Left ventricle myocardium superior (tissue), 1 donor: ENCODE measurements at places on chromosomes 16 and 17. TPM values are rescaled to one million over a fixed set of nuclear protein-coding genes. Genes with fewer than 3 reads are reported as not detected.

DNA sequence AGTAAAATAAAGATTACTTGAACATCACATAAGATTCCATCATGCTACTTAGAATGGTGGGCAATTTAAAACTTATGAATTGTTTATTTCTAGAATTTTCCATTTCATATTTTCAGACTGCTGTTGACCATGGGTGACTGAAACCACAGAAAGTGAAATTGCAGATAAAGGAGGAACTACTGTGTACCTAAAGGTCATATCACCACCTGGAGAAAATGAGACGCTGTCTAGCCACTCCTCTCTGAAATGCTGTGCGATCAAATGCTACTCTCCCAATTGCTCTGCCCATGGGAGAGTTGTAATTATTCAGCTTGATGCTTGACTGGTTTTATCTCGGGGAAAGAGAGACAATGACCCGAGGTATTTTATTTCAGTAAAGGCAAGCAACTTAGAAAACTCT, 128.9 kb upstream of the ERCC4 start:
- DNase-seq: no peak

GRCh38 chr16:71242036-71242435, 11.5 kb upstream of the HYDIN start:
- DNase-seq: no peak

DNA sequence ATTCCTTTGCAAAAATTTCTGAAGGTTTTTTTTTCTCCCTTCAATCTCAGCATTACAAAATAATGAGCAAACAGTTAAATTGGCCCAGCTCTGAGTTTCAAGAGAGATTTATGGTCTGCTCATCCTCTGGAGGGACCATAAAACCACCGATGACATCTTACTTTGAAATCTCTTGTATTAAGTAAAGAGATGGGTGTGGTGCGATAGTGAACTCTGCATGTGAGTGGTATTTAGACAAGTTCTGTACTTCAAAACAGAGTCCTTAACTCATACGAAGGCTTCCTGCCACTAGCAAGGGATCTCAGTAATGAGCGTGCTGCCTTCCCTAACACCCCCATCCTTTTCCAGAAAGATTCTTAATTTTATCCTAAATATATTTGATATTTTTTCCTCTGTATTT, 2.1 kb downstream of the FAM20A start:
- no peak for DNase-seq

DNA sequence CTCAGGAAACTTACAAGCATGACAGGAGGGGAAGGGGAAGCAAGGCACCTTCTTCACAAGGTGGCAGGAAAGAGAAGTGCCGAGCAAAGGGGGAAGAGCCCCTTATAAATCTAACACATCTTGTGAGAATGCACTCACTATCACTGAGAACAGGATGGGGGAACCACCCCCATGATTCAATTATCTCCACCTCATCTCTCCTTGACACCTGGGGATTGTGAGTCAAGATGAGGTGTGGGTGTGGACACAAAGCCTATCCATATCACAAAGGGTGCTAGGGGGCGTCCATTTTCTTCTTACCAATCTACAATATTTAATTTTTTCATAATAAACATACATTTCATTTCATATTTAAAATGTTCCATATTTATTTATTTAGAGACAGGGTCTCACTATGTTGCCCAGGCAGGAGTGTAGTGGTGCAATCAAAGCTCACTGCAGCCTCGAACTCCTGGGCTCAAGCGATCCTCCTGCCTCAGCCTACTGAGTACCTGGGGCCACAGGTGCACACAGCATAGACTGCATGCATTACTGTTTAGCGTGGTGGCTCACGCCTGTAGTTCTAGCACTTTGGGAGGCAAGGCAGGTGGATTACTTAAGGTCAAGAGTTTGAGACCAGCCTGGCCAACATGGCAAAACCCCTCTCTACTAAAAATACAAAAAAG, 26.5 kb upstream of the FAAP100 start:
- DNase-seq: no peak

DNA sequence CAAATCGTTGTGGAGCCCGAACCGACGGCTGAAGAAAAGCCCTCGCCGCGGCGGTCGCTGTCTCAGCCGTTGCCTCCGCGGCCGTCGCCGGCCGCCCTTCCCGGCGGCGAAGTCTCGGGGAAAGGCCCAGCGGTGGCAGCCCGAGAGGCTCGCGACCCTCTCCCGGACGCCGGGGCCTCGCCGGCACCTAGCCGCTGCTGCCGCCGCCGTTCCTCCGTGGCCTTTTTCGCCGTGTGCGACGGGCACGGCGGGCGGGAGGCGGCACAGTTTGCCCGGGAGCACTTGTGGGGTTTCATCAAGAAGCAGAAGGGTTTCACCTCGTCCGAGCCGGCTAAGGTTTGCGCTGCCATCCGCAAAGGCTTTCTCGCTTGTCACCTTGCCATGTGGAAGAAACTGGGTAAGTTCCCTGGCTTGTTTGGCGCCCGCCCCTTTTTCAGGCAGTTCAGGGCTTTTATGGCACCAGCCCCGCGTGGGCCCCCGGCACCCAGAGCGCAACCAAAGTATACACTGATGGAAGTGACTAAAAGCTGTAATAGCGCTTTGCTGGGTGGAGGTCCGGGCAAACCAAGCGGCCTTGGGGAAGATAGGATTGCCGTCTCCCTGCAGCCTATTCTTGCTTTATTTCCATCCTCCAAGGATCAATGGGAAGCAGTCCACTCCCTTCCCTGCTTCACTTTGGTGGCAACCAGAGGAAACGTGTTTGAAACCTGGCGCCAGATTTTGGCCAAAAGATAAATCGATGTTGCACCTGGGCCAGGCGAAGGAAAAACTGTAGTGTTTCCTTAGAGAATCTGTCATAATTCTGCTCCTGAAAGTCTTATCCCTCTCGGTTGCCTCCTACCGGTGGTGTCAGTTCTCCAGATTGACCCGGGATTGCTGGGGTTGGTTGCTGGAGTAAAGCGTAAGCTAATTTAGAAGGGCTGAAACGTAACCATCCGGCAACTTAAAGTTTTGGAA, 775 bp downstream of the PPM1D start:
- DNase-seq: peak; percentile 66

DNA sequence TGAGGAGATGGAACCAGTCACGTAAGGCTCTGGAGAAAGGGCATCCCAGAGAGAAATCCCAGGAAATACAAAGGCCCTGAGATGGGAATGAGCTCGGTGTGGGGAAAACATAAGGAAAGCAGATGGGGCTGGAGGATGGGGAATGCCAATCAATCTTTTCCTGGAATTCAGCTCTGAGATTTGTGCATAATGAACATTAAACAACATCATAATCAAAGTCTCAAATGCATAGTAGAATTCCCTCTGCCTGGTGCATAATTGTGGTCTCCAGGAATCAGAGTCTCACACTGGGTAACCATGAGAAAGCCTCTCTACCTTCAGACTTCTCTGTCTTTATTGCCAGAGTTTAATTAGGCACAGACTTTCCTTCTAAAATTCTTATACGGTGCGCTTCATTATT, 30.8 kb downstream of the OTOA start:
- no peak for DNase-seq

DNA sequence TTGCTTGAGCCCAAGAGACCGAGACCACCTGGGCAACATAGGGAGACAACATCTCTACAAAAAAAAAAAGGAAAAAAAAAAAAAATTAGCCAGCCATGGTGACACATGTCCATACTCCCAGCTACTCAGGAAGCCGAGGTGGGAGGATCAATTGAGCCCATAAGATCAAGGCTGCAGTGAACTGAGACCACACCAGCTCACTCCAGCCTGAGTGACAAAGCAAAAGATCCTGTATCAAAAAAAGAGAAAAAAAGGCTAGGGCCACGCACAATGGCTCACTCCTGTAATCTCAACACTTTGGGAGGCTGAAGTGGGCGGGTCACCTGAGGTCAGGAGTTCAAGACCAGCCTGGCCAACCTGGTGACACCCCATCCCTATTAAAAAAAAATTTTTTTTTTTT, 13.8 kb downstream of the SUMO2 start:
- DNase-seq: no peak

DNA sequence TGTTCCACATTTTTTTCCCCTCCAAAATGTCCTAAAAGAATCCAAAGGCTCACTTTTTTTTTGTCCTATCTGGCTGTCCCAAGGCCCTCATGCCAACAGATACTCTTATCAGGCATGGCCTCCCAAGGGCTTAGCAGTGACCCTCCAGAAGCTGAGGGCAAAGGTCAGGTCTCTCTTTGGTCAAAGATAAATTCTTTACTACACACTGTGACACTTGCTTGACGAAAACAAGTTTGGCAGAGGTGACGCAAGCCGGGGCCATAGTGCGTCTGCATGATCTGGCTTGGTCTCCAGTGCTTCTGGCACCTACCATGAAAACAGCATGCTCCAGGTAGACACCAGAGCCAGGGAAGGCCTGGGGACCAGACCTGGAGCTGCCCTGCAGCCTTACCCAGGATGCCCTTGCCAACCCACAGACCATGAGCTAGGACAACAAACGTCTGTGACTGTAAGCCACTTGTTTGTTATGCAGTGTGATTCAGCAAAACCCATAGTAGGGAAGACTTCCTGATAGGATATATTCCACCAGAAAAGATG, 48.5 kb upstream of the IRF8 start:
- no peak for DNase-seq

GRCh38 chr16:50068550-50068949, 2.8 kb downstream of the HEATR3 start:
- no peak for DNase-seq

- DNase-seq: peak; percentile 95
Measured at GRCh38 chr16:53099318-53100130, 44.7 kb downstream of the CHD9 start.

- DNase-seq: no peak
Measured at GRCh38 chr17:1566505-1567199, 4.1 kb upstream of the PITPNA start.

NR1D1 gene
- total RNA-seq: 21.5 TPM

PTX4 gene
- not detected for total RNA-seq

DNA sequence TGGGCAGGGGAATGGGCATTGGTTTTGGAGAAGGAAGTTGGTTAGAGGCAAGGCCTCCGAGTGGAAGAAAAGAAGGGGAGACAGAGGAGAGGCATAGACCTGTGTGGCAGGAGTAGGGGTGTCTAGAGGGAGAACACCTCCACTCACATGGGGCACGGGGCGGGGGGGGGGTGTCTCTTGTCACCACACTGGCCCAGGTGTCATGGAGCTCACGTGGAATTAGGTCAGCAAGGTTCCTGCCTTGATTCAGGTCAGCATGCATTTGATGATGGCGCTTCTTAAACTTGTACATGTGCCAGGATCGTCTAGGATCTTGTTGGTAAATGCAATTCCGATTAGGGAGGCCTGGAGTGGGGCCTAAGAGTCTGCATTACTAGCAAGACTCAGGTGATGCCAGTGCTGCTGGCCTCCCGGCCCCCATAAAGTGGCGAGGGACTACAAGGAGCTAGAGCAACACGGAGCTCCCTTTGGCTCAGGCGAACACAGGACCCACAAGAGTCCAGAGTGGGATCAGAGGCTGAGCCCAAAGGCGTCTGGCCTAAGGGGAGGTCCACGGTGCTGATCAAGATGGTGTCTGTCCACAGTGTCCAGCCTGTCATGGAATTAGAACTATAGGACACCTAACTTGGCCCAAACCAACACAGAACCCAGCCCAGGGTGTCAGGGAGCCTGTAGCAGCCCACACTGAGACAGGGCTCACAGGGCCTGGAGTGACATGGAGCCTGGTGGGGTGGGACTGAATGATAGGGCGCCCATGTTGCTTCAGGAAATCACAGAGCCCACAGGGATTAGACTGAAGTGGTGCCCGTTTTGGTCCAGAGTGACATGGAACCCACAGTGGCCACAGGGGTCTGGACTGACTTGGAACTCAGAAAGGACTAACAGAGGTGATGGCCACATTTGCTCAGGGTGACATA, 16.7 kb downstream of the EPOP start:
- no peak for DNase-seq

C16orf86 gene
- 2.2 TPM for total RNA-seq

DNA sequence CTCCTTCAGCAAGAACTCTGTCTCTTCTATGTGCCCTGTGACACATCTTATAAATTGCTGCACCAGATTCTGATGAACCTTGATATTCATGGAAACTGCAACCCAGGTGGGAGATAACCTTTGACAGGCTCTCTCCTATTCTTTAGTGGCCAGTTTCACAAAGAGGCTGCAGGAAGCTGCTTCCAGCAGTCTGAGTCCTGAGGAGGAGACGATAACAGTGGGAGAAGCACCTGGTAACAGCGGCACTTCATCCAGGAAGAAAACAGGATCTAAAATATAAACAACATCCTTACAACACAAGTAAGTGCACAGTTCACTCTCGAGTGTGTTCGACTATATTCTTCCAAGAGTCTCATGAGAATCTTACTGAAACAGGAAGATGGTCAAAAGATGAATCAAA, 180.1 kb downstream of the MAP2K6 start:
- DNase-seq: no peak

DNA sequence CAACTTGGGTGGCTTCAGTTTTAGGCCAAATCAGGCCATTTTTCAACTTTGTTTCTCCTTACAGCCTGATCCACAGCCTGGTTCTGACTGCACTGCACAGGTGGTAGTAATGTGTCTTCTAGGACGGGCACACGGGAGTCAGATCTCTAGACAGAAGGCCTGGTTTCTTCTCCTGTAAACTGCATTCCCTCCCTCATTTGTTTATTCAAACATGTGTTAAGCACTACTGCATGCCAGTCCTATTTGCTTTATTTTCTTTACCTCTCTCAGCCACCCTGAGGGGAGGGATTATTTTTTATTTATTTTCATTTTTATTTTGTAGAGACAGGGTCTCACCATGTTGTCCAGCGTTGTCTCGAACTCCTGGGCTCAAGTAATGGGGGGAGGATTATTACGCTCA, 6.3 kb upstream of the KSR1 start:
- no peak for DNase-seq

KRTAP4-1 gene
- total RNA-seq: not detected

KRTAP9-4 gene
- not detected for total RNA-seq

CPHXL2 gene
- total RNA-seq: not detected

GRCh38 chr17:42301022-42301421, 12.7 kb downstream of the STAT5A start:
- DNase-seq: no peak

DNA sequence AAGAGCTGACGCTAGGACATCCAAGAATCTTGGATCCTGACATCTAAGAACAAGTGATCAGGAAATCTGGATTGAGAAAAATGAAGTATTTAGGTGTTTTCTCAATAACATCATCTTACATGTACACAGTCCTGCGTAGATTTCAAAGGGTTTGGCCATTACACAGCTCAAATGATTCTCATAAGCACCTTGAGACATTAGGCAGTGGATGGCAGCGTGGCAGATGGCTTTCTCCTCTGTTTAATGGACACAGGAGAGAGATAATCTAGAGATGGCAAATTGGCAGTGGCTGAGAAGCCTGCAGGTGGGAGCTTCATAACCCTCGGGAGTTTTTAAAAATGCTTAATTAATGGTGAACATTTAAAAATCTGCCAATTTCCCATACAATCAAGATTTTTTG, 137.5 kb downstream of the ZFHX3 start:
- DNase-seq: no peak

GRCh38 chr17:64484380-64484779, 12.5 kb downstream of the POLG2 start:
- no peak for DNase-seq
